ENCODE measurements at places on chromosomes 3 and 15.

DNA sequence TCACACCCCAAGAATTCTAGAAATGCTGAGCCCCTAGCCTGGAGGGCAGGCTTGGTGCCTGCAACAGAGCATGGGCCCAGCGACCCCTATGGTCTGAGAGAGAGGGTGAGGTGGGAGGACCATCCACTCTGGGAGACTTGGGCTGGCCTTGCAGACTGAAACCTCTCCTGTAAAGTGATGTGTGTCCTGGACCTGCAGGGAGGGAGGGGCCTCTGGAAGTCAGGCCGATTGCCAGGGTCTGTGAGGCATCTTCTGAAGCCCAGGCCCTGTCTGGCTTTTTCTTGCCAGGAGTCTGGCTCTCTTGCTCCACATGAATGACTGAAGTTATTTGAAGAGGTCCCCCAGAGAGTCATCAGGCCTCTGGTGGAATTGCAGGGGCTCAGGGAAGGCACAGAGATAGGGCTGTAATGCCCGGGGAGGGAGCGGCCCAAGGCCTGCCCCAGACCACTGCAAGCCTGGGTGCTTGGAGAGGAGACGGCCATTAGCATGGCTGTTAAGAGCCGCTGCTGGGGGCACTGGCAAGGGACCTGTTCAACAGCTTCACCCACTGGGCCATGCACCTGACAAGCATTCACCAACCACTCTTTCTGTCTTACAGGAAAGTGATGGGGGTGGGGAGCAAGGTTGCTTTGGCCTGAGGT, 56.0 kb upstream of the CHRNA7 start:
- no peak for DNase-seq

DNA sequence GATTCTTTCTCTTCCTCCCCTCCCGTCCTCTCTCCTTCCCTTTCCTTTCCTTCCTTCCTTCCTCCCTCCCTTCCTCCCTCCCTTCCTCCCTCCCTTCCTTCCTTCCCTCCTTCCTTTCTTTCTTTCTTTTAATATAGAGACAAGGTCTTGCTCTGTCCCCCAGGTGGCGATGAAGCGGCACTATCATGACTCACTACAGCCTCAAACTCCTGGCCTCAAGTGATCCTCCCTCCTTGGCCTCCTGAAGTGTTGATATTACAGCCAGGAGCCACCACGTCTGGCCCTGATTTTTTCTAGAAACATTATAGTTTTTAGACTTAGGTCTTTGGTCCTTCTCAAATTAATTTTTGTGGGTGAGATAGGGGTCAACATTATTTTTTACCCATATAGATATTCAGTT, 15.5 kb downstream of the GRM2 start:
- no peak for DNase-seq

GRCh38 chr3:126746395-126747177, 42.5 kb downstream of the CHCHD6 start:
- DNase-seq, result no peak

GRCh38 chr15:62637574-62637897, 405.0 kb upstream of the TPM1 start:
- DNase-seq, result no peak

- DNase-seq, result no peak
These were observed 24.2 kb upstream of the TM4SF4 start for GRCh38 chr3:149450281-149450680.

GRCh38 chr3:45772341-45773035, 23.8 kb downstream of the SLC6A20 start:
- DNase-seq, result no peak

All from GM04503 (cell line).